ENCODE measurements at places on chromosomes 1 and 21.

DNA sequence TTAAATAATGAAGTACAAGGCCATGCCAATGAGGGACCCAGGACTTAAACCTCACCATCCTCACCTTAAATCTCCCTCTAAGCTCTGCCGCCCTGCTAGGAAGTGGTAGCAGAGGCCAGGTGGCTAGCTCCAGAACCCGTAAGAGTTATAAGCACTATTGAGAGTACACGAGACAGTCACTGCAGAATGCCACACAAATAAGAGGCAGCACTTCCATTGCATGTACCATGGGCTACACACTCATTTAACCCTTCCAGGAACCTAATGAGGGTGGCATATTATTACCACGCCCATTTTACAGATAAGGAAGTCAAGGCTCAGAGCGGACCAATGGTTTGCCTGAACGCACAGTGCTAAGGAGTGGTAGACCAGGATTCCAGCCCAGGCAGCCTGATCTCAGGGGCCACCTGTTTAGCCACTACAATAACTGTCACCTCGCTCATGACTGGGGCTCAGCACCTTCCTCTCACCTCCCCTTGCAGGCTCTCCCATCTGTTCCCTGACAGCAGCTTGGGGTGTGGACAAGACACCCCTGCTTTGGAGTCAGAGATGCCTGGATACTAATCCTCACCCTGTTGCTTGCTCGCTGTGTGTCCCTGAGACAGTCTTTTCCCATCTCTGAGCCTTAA lies 54.8 kb upstream of the ID3 start:
- no peak for DNase-seq

GRCh38 chr1:6497215-6497866 lies 5.9 kb upstream of the PLEKHG5 start:
- DNase-seq = peak; percentile 71

DNA sequence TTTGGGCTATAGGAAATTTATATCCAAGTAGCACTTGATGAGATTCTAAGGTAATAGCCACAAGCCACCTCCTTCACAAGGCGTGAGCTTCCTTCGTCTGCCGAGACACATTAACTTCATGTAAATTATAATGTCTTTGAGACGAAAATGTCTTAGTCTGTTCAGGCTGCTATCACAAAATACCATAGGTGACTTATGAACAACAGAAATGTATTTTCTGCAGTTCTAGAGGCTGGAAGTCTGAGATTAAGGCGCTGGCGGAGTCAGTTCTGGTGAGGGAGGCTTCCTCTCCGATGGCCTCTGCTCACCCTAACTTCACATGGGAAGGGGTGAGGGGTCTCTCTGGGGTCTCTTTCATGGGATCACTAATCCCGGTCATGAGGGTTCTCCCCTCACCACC lies 133.0 kb downstream of the ETS2 start:
- DNase-seq = no peak

DNA sequence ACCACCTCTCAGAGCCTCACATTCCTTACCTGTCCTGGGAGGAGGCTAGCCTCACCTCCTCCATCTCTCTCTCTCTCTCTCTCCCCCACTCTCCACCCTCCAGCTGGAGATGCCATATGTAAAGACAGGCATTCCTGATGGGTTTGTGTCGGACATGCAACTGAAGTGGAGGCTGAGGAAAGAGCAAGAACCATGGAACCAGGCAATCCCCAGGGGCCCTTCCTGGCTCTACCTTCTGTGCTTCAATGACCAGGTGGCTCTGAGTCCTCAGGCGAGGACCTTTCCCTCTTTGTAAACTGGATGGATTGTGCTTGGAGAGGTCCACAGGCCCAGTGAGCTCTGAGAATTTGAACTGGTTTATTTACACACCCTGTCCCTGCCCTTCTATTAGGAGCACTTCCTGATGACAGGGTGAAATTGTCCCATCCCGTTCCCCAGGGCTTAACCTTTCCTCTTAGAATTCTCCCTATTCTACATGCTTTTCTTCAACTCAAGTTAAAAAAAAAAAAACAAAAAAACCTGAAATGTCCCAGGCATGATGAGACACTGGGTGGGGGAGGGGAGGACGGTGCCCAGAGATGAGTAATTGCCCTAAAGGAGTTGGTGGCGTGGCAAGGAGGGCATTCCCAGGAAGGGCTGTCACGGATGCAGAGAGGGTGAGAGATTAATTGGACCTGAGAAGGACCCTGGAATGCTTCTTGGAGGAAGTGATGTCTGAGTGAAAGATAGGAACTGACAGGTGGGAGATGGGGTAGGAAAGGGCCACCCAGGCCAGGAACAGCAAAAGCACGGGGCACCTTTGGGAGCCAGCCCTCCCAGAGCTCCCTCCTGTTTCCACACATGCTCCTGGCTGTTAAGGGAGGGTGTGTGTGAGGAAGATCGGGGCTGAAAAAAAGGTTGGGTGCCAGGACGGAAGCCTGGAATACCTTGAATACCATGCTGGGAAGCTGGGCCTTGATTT lies 50.2 kb upstream of the WASF2 start:
- DNase-seq = no peak

- DNase-seq = no peak
Measured at GRCh38 chr1:225595452-225595851, 57.5 kb downstream of the ENAH start.

- no peak for DNase-seq
Measured at GRCh38 chr21:27189870-27190269, 223.0 kb upstream of the ADAMTS5 start.

DNA sequence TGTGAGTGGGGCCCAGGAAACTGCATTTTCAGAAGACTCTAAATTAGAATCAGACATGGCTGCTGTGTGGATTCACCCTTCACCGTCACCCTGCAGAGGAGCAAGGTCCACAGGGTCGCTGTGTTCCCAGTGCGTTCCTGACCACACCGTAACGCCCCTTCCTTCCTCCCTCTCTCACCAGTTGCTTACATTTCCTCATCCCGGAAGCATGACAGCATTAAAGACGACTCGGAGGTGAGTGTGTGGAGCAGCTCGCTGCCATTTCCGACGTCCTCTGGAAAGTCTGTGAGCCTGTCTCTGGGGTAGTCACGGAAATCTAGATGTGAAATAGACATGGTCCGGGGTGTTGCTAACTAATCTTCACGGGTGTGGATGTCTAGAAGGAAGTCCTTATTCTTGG lies 45.9 kb downstream of the FAAP20 start:
- peak; percentile 90 for DNase-seq

- DNase-seq = no peak
Measured at GRCh38 chr1:247291833-247292561, 36.1 kb downstream of the VN1R5 start.
